ENCODE measurements at places on chromosomes 1 and 21.

DNA sequence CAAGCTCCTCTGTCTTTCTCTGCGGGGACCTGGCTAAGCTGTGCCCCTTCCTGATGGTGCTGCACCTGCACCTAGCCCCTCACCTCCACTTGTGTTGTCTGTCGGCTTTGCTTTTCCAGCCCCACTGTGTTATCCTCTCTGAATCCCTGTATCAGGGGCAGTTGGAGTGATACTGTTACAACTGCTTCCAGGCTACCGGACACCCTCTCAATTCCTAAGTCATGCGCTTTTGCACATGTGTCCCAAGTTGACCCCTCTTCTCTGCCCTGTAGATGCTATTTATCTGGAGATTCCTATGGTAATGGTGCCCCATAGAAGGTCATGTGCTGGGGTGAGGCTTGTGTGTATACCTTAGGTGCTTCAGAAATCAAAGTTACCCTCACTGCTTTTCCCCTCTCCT is 58.9 kb downstream of the TBCE start:
- no peak for DNase-seq

DNA sequence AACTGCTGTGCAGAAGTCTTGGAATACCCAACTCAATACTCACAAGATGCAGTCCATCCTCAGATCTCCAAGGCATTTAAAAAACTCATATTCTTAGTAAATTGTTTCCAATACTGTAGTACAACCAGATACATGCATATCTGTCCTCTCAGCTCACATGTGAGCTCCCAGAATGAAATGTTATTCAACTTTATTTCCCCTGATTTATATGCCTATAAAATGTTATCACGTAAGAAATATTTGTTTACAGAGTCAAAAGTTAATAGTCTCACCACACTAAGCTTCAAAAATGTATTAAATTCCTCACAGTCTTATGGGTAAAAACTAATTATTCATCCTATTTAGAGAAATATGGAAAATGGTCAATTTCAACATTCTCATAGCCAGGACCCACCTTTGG is 56.6 kb downstream of the LTN1 start:
- no peak for DNase-seq

DNA sequence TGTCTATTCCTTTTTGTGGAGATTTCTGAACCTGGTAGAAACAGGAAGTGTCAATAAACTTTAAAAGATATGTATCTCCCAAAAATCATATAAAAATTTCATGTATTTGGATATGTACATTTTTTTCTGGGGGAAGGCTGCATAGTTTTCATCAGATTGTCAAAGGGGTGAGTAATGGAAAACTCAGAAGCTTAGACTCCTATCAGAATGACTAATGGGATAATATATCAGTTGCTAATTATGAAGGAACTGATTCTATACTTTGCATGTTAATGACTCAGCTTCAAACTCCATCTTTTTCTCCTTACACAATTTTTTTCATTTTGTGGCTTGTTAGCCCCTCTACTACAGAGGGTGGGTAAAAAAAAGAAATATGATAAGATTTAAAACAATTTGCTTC is 55.9 kb downstream of the GON4L start:
- DNase-seq = no peak

- no peak for DNase-seq
These were observed 42.1 kb upstream of the NBPF3 start for GRCh38 chr1:21397813-21398188.

DNA sequence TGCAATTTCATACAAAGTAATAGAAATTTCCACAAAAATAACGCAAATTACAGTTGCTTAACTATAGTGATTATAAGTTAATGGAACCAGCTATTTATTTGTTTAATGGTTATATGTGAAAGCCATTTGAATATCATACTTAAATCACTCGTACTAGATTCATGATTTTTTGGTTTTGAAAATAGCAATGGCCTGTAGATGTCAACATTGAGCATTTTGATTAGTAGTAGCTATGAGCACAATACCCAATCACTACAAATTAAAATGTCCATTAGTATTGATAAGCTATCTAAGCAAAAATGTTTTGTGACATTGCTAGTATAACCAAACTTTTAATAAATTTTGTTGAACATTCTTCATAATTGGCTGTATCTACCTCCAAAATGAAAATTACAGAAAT is 10.0 kb downstream of the COL24A1 start:
- DNase-seq = no peak

DNA sequence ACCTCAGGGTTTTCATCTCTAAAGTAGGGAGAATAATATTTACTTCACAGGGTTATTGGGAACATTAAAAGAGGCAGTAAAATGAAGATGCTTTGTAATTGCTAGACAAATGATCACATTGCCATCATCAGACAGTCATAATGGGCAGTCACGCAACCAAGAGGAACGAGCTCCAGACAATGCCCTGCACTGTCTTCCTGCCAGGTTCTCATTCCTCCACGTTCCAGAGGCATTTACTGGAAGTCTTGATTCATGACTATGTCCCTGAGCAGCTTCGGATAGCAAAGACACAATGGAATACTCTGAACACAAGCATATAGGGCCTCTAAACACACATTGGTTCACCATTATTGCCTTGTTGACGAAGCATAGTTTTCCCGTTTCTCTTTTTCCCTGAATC is 389.7 kb downstream of the NTNG1 start:
- no peak for DNase-seq

DNA sequence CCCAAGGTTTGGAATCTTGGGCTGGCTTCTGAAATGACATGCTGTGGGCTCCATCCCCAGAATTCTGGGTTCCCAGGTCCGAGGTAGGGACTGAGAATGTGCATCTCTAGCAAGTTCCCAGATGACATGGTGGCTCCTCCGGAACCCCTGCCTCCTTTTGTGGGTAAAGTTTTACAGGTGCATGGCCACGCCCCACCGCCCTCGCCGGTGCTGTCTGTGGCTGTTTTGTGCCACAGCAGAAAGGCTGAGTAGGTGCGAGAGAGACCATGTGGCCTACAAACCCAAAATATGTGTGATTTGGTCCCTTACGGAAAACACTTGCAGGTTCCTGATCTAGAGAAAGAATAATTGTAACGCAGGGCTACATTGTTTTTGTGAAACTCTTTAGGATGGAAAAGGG is 30.9 kb downstream of the SKI start:
- no peak for DNase-seq

- DNase-seq = no peak
These were observed 25.7 kb downstream of the DIO1 start for GRCh38 chr1:53919675-53920066.

Measured in NCI-H526 treated with DMSO at 0.1 percent for 48 hours (cell line).